ENCODE measurements at places on chromosomes 6 and 20.

GRCh38 chr6:42197555-42198362 lies 3.0 kb upstream of the GUCA1B start:
- no peak for DNase-seq

GRCh38 chr20:61292821-61293612 lies 41.0 kb downstream of the CDH4 start:
- no peak for DNase-seq

DNA sequence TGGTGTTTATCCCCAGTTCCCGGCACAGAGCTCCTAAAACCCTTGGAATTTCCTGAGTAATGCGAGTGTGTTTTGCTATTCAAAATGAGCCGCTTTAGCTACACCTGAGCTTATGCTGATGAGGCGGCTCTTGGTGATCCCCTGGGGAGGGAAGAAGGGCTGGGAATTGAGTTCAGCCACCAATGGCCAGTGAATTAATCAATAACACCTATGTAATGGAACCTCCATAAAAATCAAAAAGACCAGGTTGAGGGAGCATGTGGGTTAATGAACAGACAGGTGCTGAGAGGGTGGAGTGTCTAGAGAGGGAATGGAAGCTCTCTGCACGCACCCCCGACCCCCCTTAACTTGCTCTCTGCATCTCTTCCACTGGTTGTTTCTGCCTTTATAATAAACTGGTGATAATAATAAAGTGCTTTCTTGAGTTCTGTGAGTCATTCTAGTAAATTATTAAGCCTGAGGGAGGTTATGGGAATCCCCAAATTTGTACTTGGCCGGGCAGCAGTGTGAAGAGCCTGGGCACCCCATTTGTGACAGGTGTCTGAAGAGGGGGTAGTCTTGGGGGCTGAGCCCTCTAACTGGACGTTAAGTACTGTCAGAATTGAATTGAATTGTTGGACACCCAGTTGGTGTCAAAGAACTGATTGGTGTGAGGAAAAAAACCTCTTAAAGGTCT lies 24.6 kb upstream of the SERPINB1 start:
- DNase-seq: no peak

- no peak for DNase-seq
Measured at GRCh38 chr6:133503336-133503729, 262.2 kb downstream of the EYA4 start.

DNA sequence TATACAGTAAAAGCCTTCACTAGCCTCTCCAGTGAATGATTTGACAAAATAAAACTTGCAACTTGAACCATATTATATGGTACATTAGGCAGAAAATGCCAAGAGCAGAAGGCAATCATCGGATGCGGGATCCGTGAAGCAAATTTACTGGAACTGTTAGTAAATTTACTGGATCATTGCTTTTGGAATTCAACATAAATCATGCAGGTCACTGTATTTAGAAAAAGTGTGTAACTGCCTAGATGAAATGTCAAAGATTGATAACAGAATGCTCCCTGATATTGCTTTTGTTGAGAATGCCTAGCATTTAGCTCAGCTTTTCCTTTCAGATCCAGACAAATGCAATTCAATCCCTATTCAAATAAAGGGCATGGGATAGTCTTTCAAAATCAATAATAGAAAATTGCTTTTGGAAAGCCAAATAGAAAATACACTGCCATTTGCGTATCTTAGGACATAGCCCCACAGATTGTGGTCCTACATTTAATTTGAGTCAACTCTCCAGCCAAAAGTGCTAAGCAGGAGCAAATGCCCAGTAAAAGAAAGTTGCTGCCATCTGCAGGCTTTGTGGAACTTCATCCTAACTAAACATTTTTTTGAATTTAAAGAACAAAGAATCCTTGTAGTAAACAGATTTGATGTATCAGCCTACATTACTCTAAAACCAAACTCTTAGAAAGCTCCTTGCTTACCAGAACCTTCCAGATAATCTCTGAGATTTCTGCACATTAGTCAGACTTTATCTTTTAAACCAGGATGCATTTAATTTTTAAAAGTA lies 109.5 kb upstream of the HSF2 start:
- no peak for DNase-seq

DNA sequence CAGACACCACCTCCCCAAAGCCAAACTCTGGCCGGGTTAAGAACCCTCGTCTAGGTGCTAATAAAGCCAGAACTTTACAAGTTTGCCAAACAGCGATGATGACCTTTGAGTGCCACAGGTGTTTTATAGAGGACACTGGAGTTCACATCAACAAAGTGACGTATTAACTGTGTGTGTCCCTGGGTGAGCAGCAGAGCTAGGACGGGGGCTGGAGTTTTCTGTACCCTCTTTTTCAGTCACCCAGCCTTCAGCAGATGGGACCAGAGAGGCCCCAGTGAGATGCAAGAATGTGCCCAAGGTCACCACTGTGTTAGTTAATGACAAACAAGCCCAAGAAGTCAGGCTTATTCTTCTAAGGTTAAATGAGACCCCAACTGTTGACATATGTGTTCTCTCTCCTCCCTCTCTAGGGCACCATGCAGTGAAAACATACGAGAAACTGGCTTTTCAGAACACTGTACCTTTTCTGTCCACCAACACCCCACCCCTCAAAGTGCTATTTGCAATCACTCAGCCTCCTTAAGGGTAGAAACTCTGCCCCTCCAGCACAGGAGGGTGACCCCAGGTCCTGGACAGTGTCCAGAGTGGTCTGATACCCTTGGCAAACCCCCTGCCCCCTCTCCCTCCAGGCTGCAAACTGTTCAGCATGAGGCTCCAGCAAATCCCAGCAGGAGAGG lies 5.2 kb downstream of the SDC4 start:
- no peak for DNase-seq

DNA sequence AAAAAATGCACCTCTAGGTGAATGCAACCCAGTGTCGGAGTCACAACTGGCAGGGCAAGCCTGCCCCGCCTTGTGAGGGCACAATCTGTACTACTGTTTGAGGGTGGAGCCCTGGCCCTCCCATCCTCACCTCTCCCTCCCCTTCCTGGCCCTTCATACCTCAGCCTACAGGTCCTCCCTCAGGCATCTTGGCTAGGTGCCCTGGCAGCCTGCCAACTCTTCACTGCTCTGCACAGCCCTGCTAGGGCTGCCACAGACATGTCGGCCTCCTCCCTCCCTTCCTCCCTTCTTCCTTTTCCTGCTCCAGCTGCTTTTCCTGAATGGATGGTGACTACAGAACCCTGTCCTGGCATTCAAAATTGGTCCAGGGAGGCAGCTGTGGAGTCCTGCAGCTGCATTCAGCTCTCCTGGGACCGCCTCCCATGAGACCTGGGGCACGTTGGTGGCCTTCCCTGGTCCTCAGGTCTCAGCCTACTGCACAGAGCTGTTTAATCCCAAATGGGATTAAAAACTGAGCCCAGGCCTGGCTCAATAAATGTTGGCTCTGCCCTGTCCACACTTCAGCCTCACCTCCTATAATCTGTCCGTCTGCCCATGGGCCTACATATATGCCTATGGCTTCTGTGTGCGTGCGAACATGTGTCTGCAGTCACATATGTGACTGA lies 52.7 kb downstream of the CDH22 start:
- DNase-seq: no peak

GRCh38 chr6:11187301-11187700 lies 45.2 kb downstream of the NEDD9 start:
- no peak for DNase-seq

GRCh38 chr6:10838794-10839333 lies 525 bp upstream of the MAK start:
- DNase-seq: no peak

GRCh38 chr6:53335224-53335994 lies 13.3 kb downstream of the ELOVL5 start:
- DNase-seq: peak; percentile 44

DNA sequence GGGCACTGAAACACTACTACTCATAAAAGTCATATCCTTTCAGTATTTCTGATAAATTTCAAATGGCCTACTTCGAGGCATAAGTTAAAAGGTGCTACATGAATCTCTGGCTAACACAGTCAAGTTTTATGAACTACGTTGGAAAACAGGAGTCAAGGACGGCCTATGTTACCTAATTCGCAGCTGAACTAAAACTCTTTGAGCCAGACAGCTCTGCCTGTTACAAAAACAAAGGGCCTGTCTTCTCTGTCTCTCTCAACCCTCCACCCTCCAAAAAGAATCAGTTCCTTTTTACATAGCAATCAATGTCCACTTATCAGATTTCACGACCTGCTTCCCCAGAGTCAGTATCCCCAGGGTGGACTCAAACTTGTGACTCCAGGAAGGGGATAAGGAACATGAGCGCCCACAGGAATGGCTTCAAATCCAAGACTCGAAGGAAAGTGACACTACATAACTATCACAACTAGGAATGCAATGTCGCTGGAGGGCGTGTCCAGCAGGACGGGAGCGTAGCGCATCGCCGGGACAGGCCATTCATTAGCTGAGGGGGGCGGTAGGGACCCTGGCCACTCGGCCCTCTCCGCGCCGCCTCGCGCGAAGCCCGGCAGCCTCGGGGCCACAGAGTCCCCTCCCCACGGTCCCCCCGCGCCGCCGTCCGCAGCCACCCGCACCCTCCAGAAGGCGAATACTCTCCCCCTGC lies 591 bp downstream of the IBTK start:
- DNase-seq: no peak

GRCh38 chr6:119929121-119929520 lies 579.6 kb upstream of the MAN1A1 start:
- no peak for DNase-seq

- DNase-seq: peak; percentile 83
Measured at GRCh38 chr20:47610247-47610944, 108.7 kb downstream of the NCOA3 start.

DNA sequence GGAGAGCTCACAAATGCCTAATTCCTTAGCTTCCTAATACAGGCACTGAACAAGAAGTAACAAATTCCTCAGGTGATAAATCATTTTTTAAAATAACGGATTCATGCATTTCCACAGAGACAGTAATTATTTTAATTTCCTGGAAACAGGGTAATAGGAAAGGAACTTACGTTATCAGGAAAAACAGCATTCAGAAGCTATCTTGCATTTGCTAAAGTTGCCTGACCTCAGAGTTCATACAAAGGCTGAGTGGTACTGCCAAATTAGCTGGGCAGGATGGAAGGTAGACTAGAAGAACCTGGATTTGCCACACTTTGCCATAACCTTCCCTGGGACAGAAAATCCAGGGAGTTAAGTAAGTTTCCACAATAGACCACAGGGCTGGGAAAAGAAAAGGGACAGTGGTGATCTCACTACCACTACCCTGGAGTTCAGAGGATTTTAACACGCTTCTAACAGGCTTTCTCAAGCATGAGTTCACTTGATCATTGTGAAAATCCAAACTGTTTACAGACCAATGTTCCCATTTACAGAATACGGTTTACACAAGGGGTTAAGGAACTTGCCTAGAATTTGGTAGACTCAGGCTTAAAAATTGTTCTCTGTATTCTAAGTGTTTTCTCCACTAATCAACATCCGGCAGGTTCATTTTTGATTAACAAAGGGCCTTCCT lies 57.0 kb downstream of the KIF13A start:
- no peak for DNase-seq

- DNase-seq: no peak
Measured at GRCh38 chr6:34615574-34616226, 59.6 kb upstream of the SPDEF start.

- no peak for DNase-seq
Measured at GRCh38 chr20:57514273-57514751, 10.6 kb downstream of the CTCFL start.

- no peak for DNase-seq
Measured at GRCh38 chr20:9203081-9203447, 134.2 kb downstream of the PLCB4 start.

- DNase-seq: no peak
Measured at GRCh38 chr20:40322941-40323340, 366.1 kb downstream of the MAFB start.

- DNase-seq: no peak
Measured at GRCh38 chr6:70151616-70152015, 151.3 kb downstream of the COL9A1 start.

- DNase-seq: no peak
Measured at GRCh38 chr6:138248878-138249277, 30.6 kb upstream of the PBOV1 start.

GRCh38 chr6:90294989-90295853 lies 1.4 kb downstream of the BACH2 start:
- peak; percentile 72 for DNase-seq

DNA sequence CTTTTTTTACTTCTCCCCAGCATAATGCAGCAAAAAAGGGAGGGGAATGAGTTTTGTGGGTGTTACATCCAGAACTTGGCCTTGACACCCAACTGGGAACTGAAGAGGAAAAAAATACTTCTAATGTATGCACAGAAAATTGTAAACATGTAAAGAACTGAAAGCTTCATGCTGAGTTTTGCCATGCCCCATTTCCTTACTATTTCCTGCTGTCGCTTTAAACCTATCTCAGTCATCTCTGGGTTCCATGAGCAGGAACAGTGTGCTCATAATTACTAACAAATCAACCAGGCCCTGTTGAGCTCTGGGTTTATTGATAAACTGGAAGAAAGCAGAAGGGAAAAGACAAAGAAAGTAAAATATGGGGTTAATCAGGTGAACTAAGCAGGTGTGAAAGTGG lies 14.2 kb downstream of the TFAP2B start:
- DNase-seq: no peak

GRCh38 chr20:17161673-17162481 lies 65.0 kb upstream of the PCSK2 start:
- no peak for DNase-seq

DNA sequence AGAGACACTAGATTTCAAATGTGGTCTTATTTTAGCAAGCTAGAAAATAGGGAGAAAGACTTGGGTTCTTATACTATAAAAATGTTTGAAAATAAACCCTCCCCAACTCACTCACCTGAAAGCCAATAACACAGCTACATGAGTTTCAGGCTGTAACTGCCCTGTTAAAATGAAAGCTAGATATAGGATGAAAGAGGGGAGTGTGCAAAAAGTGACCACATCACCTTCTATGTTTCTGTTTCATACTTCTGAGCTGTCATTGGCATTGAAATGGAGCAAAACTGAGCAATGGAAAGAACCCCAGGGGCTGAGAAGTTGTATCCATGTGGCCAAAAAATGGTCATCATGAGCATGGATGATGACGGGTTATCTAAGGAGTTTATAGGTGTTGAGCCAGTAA lies 148.1 kb upstream of the TENT5A start:
- DNase-seq: no peak

DNA sequence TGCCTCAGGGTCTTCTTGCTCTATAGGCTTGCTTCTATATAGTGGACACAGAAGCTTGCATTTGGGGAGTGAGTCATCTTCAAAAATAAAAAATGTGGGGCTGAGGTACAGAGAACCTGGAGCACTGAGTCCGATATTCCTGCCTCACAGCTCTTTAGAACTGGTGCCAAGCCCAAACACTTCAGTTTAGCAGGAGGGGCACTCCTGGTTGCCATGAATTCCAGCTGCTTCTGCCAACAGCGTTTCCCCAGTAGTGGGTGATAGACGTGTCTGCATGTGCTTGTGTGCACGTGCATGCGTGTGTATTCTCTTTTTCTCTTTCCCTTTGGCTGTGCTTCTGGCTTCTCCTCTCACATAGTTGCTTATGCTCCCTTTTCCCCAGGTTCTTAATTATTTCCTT lies 11.9 kb downstream of the DNPH1 start:
- DNase-seq: no peak

GRCh38 chr6:5866547-5867051 lies 140.1 kb downstream of the NRN1 start:
- DNase-seq: no peak

GRCh38 chr6:28323813-28324424 lies 12.0 kb downstream of the ZSCAN31 start:
- DNase-seq: no peak
